ENCODE measurements at places on chromosomes 6 and 20.

- H3K36me3 ChIP-seq, result no peaks in the 10 kb centered on the region
- H3K4me1 ChIP-seq, result peaks cover 42% of the 10 kb centered on the region
- H3K27me3 ChIP-seq, result no peaks in the 10 kb centered on the region
Measured at GRCh38 chr20:58646703-58647102, 4.4 kb upstream of the STX16 start.

GRCh38 chr6:91822581-91822980, 1235.7 kb upstream of the MAP3K7 start:
- H3K4me1 ChIP-seq, result no peaks in the 10 kb centered on the region
- no peaks in the 10 kb centered on the region for H3K27me3 ChIP-seq
- no peak overlapping the region for H3K4me3 ChIP-seq
- H3K36me3 ChIP-seq, result no peaks in the 10 kb centered on the region
- no peak for DNase-seq

DNA sequence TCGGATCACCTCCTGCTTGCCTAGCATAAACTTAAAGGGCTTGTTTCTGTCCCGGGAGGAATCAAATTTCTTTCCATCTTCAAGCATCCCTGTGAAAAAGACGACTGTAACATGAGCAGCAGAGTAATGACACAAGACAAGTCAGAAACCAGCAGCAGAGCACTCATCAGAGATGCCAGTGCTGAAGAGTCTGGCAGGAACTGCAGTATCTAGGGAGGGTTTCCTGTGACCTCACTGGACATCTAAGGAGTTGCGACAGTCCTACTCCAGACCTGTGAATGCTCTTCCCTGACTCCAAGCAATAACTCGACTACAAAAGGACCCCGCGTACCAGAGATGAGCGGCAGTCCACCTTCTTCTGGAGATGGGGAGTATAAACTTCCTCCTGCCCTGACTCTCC, 17.3 kb downstream of the FKBP1A start:
- peak overlapping the region; percentile 72 for H3K27ac ChIP-seq
- H3K4me1 ChIP-seq, result peaks cover 41% of the 10 kb centered on the region
- H3K4me3 ChIP-seq, result no peak overlapping the region

DNA sequence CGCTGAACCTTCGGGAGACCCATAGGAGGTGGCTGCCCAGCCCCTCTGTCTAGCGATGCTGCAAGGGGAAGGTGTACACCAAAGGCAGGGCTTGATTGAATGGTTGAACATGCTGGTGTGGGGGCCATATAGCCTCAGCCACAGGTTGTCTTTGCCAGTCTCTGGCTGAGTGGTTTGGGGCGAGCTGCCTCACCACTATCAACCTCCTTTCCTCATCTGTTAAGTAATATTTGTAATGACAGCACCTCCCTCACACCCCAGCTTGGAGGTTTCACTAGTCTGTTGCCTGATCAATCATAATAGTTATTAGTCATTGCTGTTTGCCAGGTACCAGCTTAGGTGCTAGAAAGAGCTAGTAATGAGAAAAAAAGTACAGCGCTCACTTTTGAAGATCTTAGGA, 11.8 kb upstream of the ZNF831 start:
- no peaks in the 10 kb centered on the region for H3K27me3 ChIP-seq
- DNase-seq, result no peak
- no peak overlapping the region for H3K4me3 ChIP-seq
- peaks cover 36% of the 10 kb centered on the region for H3K4me1 ChIP-seq
- H3K27ac ChIP-seq, result no peak overlapping the region
- H3K36me3 ChIP-seq, result no peaks in the 10 kb centered on the region

DNA sequence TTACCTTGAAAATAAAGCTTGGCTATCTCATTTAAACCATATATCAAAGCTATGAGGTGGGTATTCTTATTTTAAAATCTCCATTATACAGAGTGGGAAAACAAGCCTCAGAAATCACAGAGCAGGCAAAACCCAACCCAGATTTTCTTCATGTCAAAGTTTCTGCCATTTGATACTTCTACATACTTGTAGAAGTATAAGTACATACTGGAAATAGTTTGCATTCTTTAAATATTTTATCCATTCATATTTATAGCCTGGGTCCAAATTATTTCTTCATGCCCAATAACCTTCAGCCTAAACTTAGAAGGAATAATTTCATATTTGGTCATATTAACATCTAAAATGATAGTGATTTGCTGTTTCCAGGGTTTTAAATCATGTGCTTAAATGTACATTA, 61.8 kb downstream of the MLIP start:
- no peak overlapping the region for H3K27ac ChIP-seq
- no peak overlapping the region for H3K4me3 ChIP-seq
- H3K36me3 ChIP-seq, result no peaks in the 10 kb centered on the region
- H3K4me1 ChIP-seq, result no peaks in the 10 kb centered on the region
- DNase-seq, result no peak
- H3K27me3 ChIP-seq, result no peaks in the 10 kb centered on the region

- H3K4me3 ChIP-seq, result no peak overlapping the region
- no peak overlapping the region for H3K27ac ChIP-seq
- no peaks in the 10 kb centered on the region for H3K36me3 ChIP-seq
- no peaks in the 10 kb centered on the region for H3K4me1 ChIP-seq
- DNase-seq, result no peak
- no peaks in the 10 kb centered on the region for H3K27me3 ChIP-seq
Measured at GRCh38 chr20:43975096-43975768, 60.6 kb downstream of the TOX2 start.

DNA sequence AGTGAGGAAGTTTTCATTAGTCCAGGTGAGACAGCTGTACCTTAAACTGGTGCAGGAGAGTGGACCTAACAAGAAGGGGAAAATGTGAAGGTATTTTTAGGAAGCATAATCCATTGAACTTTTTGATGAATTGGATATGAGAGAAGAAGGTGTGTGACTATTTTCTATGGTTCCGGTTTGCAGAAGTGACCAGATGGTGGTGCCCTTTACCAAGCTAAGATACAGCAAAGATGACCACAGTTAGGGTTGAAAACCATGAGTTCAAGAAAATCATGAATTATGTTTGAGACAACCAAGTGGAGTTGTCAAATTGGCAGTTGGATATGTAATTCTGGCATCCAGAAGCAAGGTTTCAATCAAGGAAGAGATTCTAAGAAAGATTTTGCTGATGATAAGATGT, 61.9 kb upstream of the NRSN1 start:
- H3K27me3 ChIP-seq, result no peaks in the 10 kb centered on the region
- H3K36me3 ChIP-seq, result no peaks in the 10 kb centered on the region
- no peak overlapping the region for H3K27ac ChIP-seq
- H3K4me3 ChIP-seq, result no peak overlapping the region
- peak; percentile 34 for DNase-seq

- H3K27ac ChIP-seq, result peak within 1 kb of the TSS; percentile 100
- H3K27me3 ChIP-seq, result no peaks in the 10 kb centered on the region
- H3K36me3 ChIP-seq, result no peaks in the 10 kb centered on the region
- H3K4me3 ChIP-seq, result peak within 1 kb of the TSS; percentile 90
Measured at GRCh38 chr6:42781796-42782688, at the start of gene BICRAL. TSS of gene BICRAL (plus strand) at chr6:42782052. CDS start at chr6:42822023, 39,971 bp downstream.

Measured in muscle of leg (tissue), 16 donors.